ENCODE measurements at places on chromosomes 5 and 9.

- DNase-seq: no peak
Measured at GRCh38 chr9:70147196-70147595, 103.5 kb downstream of the MAMDC2 start.

- DNase-seq: no peak
Measured at GRCh38 chr5:125348221-125348692, 601.8 kb upstream of the ZNF608 start.

- no peak for DNase-seq
Measured at GRCh38 chr9:1871626-1872419, 143.3 kb upstream of the SMARCA2 start.

- DNase-seq: no peak
Measured at GRCh38 chr9:105662184-105663104, at the start of gene TAL2. Gene TAL2 (plus strand): TSS chr9:105662457. CDS start chr9:105662497, 40 bp downstream.

DNA sequence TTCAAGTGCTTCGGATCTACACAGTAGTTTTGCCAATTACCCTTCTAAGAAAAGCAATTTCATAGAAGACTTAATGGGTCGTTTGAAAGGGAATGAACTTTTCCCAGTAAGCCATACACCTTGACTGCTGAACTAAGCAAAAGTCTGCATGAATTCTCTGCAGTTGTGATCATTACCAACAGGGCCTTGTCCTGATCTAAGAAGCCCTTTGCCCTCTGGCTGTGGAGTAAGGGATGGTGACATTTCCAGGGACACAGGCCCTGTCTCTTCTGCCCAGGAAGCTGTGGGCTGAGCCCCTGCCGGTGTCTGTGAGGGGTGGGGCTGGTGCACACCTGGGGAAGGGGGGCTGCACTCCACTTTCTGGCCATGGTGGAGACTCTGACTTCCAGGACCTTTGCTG is 30.5 kb downstream of the ZDHHC11 start:
- no peak for DNase-seq

GRCh38 chr9:20707708-20708107 is 23.6 kb downstream of the FOCAD start:
- DNase-seq: no peak

GRCh38 chr9:112890106-112891081 is at the start of gene SLC46A2:
Gene SLC46A2 (minus strand): TSS chr9:112890876. CDS start chr9:112890681, 195 bp downstream.
- DNase-seq: no peak

- DNase-seq: no peak
Measured at GRCh38 chr9:3698076-3698475, 172.3 kb upstream of the RFX3 start.

- DNase-seq: no peak
Measured at GRCh38 chr9:111013250-111013649, 25.0 kb downstream of the LPAR1 start.

- DNase-seq: no peak
Measured at GRCh38 chr9:121472446-121472845, 27.2 kb downstream of the GGTA1 start.

All from HCEC 1CT (cell line).